ENCODE measurements at places on chromosomes 4 and X.

DNA sequence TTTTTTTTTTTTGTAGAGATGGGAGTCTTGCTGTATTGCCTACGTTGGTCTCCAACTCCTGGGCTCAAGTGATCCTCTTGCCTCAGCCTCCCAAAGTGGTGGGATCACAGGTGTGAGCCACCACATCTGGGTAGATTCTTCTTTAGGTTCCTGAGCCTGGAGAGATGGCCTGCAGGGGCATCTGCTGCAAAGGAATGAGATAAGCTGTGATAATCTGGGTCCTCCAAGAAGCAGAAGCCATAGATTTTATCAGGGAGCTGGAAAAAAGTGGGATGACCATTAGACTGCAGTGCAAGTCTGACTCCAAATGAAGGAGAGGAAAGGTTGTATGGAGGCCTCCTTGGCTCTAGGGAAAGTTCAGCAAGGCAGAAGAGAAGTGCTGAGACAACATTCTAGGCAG lies 19.0 kb upstream of the ACSL1 start:
- no peak for DNase-seq

DNA sequence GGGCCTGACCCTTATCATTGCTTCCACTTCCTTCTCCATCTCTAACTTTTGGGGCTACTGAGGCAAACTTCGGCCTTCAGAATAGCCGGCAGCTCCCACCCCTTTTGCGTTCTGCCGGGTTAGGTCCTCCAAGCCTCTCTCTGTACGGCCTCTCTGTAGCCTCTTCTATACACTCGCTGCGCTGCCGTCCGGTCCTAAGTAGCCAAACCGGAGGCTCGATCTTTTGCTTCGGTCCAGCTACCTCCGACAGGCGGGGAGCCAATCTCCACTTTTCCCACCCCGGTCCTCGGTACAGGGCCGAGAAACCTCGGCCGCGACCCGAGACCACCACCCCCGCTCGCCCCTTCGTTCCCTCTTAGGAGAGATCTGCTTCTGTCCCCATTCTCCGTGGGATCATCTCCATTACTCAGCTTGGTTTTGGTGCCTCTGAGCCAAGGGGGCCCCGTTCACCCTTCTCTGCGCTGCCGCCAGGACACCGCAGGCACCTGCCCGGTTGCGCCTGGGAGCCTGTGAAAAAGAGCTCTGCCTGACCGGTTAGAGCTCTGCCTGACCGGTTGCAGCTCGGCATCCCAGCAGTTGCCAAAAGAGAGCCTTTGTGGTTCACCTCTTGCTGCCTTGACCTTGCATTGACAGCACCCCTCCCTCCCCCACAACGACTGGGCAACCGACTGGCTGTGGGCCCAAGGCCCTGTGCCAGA lies 1.0 kb upstream of the HTR2C start:
- DNase-seq = no peak

DNA sequence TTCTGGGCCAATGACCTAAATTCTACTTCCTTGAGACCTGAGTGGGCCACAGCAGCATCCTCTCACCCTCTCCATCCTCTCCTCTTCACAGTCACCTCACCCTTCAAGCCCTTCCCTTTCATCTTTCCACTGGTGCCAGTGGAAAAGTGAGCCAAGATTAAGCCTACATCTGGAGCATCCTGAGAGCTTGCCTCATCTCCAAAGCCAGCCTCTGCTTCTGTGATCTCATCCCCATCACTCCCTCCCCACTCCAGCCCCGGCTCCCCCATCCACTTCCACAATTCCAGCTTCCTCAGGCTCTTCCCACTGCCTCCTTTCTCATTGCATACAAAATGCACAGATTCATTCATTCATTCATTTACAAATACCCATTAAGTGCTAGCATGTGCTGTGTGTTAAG lies 10.1 kb upstream of the RASL11B start:
- DNase-seq = no peak

DNA sequence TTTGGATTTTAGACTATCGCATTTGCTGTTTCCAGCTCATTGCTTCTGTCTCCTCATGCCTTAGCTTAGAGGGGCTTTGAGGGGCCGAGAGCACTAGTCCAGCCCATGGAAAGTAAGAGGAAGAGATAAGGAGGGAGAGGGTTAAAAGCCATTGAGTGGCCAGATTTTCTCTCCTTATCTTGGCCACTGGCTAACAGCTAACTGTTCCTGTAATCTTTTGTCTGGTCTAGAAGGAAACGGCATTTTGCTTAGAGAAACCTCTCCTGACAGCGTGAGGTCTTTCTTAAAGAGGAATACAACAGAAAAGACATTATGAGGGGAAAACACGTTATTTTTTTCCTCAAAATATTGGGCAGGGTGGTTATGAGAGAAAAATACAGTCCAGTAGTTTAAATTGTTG lies 7.9 kb downstream of the GPR101 start:
- no peak for DNase-seq

DNA sequence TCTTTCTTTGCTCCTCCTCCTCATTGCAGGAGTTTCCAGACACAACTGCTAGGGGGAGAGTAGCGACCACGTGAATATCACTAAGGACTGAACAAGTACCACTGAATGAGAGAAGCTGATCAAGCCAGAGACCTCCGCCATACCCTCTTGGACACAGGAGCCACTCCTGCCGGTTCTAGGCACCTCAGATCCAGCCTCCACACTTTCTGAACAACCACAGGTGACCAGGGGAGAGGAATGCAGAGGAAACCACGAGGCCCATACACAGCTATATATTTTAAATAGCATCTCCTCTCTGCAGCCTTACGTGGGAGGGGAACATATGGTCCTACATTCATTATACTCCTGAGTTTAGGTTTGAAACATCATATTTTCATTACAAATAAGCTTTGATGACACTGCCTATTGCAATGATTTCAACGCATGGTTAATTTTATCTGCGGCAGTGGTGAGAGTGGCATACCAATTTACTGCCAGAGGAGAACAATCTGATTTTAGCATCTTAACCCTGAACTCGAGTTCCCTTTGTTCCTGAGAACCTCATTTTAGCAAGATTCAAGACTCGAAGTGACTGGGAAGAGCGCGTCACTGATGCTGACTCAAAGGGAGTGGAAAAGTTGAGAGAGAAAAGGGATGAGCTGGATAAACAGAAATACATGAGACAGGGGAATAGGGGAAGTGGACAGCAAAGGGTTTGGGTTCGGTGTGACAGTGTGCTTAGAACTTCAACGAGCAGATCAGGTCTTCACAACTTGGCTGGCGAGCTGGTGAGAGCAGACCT lies 231.7 kb upstream of the PPARGC1A start:
- no peak for DNase-seq

GRCh38 chrX:101383679-101384205 lies 2.2 kb downstream of the BTK start:
- no peak for DNase-seq

GRCh38 chr4:112944006-112944405 lies 105.4 kb upstream of the ANK2 start:
- DNase-seq = no peak

- DNase-seq = peak; percentile 60
Observed at GRCh38 chrX:136646602-136647239, 1.2 kb upstream of the CD40LG start.

DNA sequence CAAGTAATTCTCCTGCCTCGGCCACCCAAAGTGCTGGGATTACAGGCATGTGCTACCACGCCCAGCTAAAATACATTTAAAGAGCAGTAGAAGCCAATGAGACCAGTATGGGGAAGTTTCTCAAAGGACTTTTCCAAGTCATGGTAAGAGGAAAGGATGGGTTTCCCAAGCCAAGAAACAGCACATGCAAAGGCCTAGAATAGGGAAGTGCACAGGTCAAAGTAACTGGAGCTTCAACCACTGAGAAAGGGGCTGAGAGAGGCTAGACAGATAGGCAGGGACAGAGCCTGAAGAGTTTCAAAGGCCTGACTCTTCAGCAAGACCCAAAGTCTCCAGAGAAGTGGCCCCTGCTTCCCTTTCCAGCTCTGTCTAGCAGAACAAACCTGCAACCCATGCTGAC lies 162.1 kb downstream of the CORIN start:
- DNase-seq = no peak

- DNase-seq = no peak
Observed at GRCh38 chr4:10305816-10306215, 151.4 kb downstream of the ZNF518B start.

- no peak for DNase-seq
Observed at GRCh38 chr4:65698631-65699030, 28.3 kb upstream of the EPHA5 start.

GRCh38 chrX:148310426-148311165 lies 189.8 kb upstream of the AFF2 start:
- DNase-seq = peak; percentile 41

- no peak for DNase-seq
Observed at GRCh38 chr4:62550121-62550520, 1350.0 kb downstream of the ADGRL3 start.

GRCh38 chr4:138269175-138269574 lies 27.0 kb upstream of the SLC7A11 start:
- no peak for DNase-seq

GRCh38 chrX:69130439-69130838 lies 34.8 kb downstream of the PJA1 start:
- no peak for DNase-seq

- DNase-seq = no peak
Observed at GRCh38 chr4:181077341-181077740, 1165.9 kb upstream of the TENM3 start.

GRCh38 chr4:71290074-71290473 lies 48.7 kb upstream of the SLC4A4 start:
- no peak for DNase-seq

All from activated CD4-positive, alpha-beta T cell treated with anti-CD3 and anti-CD28 coated beads for 4 hours (primary cell).